ENCODE measurements at places on chromosomes 7 and 10.

- DNase-seq: no peak
Measured at GRCh38 chr7:92732316-92733036, 103.9 kb downstream of the CDK6 start.

DNA sequence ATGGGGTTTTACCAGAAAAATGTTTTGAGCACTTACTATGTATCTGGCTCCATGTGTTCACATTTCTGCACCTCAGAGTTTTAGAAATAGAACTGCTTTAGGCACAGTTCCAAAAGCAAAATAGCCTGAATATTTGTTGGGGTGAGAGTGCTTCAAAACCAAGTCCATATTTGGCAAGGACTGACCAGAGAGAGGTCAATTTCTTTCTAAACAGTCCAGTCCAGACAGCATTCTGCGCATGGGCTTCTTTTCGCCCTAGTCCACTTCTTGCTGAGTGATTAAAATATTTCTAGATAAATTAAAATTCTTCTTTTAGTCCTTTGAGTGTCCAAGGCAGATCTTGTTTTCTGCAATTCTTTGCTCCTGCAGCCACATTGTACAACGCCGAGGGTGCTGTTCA lies 427.0 kb downstream of the PHTF2 start:
- DNase-seq: no peak

GRCh38 chr7:131072505-131073091 lies 255.1 kb upstream of the MKLN1 start:
- no peak for DNase-seq

- no peak for DNase-seq
Measured at GRCh38 chr7:155669717-155670505, 25.4 kb downstream of the RBM33 start.

All from hippocampal formation (tissue), 2 donors.